ENCODE measurements at places on chromosomes 2 and 18.

DNA sequence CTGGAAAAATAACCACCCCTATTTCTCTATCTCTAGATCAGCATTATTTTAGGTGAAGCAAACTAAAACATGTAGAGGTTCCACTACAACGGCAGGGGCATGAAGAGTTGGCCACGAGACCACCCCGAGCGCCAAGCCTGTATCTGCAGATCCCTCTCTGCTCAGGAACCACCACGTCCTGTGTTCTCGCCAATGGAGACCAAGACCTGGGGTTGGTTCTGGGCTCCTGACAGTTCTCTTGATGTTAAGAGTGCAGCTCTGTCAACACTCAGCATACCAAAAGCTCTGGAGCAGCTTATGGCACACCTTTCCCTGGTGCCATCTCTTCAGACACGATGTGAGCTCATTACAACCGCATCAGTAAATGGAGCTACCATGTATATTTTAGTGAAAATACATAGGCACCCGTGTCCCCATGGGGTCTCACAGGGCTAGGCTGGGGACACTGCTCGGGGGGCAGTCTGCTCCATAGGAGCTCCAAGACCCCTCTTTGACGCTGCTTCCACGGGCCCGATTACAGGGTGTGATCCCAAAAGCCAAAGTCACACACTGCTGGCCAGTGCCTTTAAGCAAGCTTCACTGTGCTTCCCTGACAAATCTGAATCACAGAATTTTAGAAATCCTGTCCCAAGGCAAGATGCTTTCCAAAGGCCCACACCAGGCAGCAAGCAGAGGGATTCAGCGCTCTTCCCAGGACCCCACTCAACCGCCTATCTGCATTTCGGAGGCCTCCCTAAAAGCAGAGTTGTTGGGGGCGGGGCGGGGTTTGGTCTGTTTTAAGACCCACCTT is 72.2 kb downstream of the EMILIN2 start:
- no peak for DNase-seq

DNA sequence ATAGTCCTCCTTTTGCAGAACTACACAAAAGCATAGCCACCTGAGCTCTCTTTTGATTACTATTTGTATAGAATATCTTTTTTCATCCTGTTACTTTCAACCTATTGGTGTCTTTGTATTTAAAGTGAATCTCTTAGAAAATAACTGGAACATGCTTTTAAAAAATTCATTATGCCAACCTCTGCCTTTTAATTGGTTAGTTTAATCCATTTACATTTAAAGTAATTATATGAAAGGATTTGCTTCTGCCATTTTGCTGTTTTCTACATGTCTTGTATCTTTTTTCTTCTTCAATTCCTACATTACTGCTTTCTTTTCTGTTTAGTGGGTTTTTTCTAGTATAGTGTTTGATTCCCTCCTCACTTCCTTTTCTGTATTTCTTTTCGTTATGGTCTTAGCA is 407.5 kb upstream of the ZEB2 start:
- no peak for DNase-seq

DNA sequence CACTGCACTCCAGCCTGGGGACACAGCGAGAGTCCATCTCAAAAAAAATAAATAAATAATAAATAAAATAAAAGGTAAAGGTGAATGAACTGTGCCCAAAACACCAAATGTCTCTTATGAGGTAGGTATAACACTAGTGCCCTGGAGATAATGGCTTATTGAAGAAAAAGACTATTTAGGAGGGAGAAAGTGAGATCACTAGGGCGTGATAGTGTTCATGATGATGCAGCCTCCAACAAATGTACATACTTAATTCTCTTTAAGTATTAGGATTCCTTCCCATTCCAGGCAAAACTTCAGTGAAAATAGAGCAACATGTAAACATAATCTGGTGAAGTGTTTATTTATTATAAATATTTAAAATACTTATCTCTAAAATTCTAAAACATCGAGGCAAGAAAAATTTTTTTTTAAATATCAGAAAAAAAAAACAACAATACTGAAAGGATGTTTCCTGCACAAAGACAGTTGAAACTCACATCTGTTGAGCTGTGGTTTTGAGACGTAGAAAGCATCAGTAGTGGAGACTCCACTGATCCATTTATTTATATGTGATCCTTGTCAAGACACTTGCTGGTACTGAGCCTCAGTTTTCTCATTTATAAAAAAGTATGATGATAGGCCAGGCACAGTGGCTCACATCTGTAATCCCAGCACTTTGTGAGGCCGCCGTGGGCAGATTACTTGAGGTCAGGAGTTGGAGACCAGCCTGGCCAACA is 183.3 kb downstream of the LRP1B start:
- DNase-seq: no peak

DNA sequence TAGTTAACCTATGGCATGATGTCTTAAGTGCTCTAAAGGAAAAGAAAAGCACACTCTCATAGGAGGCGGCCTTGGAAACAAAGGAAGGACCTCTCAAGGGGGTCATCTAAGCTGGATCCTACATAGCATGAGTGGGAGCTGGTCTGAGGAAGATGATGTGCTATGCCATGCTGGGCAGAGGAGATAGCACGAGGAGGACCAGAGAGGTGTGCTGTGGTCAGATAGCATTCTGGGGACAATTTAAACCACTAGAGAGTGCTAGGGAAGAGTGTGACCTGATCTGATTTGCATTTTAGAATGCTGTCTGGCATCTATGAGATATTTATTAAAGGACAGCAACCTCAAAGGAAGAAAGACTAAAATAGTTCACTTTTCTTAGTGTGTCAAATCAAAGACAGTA is 910.1 kb upstream of the CELF4 start:
- no peak for DNase-seq

- no peak for DNase-seq
Observed at GRCh38 chr2:239225871-239226561, 174.8 kb downstream of the HDAC4 start.

- DNase-seq: no peak
Observed at GRCh38 chr18:60019463-60019840, 119.7 kb downstream of the PMAIP1 start.

DNA sequence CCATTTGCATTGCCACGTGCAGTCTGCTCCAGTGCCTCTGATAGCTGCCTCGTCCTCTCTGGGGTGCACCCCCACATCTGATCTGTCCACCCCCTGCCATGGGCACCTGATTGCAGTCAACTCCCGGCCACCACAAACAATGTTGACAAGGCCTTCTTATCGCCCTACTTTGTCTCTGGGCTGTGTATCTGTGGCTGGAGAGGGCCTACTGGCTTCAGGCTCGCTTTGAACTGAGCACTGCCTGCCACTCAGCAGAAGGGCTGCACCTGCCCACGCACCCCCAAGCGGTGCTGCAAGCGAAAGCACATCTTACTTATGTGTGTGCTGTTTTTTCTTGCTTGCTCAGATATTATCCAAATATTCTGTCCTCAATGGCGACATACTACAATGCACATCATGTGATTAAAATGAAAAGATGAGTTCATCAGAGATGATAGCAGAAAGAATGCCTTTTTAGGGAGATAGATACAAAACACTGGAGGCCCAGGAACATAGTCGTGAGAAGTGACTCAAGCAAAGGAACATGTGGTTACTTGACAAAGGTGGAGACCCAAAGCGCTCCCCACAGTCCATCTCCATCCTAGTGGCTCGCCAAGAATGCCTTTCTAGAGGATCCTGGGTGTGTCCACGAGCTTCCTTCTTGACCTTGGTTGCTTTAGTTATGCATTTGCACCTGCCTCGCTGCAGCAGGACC is 28.8 kb downstream of the FBLN7 start:
- DNase-seq: peak; percentile 62

DNA sequence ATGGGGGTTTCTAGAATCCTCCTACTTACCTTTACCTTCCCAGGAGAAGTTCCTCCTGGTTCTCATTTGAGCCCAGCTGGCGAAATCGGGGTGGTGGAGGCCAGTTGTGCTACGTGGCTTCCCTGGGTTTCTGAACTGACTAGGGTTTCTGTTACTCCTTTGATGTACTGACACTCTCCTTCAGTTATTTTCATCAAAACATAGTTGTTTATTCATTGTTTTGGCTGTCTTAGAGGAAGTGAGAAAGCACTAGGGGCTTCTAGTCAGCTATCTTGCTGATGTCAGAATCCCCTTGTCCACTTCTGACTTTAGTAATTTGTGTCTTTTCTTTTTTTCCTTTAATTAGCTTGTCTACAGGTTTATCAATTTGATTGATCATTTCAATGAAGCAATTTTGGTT is 332.2 kb upstream of the TANK start:
- DNase-seq: no peak

DNA sequence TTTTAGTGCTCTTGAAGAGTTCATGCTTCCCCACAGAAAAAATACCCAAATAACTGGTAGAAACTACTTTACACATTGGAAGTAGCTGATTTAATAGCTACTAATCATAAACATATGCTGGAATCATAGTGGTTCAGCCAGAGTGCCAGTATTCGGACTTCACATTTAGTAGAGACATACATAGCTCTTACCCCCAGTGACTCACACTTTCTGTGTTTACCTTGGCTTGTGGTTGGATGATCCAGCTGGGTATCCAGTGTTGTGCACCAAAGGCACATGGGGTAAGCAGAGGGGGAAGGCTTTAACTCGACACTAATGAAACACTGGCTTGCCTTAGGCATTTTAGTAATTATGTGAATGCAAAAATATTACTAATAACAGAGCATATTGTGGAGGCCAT is 18.1 kb downstream of the ARHGAP28 start:
- DNase-seq: no peak

DNA sequence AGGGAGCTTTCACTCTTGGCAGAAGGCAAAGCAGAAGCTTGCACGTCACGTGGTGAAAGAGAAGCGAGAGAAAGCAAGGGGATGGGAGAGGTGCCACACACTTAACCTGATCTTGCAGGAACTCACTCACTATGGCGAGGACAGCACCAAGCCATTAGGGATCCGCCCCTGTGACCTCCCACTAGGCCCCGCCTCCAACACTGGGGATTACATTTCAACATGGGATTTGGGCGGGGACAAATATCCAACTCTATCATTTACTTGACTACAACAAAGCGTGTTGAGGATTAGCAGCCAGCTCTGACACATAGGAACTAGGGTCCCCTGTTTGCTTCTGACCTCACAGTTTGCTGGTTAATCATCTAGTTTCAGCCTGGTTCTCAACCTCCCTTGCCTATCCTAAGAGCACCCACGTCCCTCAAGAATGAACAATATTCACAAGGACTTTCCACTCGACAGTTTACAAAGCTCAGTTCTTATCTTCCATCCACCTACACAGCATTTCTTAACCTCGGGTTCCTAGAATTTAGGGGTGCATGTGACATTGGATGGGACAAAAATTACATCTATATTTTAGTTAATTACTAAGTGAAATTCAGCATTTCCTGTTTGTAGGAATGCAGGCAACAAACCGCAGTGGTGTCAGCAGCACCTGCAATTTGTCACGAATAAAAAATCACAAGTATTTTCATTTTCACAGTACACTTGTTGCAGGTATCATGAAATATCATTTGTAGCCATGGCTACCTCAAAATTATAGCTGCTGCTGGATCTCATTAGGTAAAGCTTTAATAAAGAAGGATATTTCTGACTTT is 36.0 kb downstream of the LBH start:
- DNase-seq: peak; percentile 80

DNA sequence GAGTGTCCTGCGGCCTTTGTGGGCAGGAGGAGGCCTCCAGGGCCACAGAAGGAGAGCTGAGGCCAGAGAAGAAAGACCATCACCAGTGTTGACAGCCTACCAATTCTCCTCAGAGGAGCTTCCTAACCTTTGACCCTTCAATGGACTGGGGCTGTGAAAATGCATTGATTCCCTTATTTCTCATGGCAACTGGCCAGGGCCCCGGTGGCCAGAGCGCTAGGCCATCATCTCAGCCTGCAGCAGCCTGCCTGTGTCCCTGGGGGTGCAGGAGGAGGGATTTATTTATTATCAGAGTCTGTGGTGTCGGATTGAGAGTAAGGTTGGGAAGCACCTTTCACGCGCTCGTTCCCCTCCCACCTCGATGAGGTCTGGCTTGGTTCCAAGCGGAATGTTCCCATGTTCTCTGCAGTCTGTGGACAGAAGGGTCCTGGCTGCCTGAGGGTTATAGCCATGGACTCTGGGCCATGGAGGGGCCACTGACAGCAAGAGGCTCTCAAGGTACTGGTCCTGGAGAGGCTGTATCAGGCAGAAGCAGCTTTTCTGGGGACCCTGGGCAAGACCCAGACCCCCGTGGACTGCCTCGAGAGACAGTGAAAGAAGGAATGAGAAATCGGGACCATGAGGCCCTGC is 53.8 kb downstream of the CYP27C1 start:
- no peak for DNase-seq

DNA sequence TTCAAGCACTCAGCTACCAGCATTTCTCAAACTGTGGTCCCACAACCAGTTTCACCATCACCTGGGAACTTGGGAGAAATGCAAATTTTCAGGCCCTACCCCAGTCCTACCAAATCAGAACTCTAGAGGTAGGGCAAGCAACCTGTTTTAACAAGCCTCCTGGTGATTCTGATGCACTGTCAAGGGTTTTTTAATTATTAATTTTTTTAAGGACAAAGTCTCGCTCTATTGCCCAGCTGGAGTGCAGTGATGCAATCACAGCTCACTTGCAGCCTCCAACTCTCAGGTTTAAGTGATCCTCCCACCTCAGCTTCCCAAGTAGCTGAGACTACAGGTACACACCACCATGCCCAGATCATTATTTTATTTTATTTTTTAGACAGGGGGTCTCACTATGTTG is 7.8 kb downstream of the ACMSD start:
- no peak for DNase-seq
